ENCODE measurements at places on chromosomes 12 and 14.

- DNase-seq, result no peak
These were observed 39.3 kb downstream of the RPS6KA5 start for GRCh38 chr14:91021115-91021514.

DNA sequence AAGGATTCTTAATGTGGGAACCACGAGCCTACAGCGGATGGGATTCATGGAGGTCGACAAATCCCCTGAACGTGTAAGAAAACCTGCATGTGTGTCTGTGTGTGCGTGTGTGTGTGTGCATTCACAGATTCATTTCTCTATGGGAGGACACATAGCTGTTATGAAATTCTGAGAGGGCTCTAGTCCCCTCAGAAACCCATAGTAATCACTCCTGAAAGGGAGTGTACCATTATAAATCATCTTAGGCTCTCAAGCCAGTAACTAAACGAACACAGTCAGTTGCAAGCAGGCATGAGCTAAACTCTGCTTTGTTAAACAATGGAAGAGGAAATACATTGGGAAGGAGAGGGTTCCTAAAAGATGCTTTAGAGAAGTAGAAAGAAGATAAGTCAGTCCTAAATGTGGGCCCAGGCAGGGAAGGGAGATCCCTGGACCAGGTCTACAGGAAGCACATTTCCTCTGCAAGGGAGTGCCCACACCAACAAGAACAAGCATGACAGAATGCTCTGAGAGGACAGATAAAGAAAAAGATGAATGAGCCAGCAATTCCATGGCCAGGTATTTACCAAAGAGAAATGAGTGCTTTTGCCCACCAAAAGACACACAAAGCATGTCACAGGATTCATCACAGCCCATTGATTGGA lies 91.3 kb downstream of the ITPR2 start:
- DNase-seq, result no peak

- DNase-seq, result no peak
These were observed 74.0 kb downstream of the RPS29 start for GRCh38 chr14:49512147-49512551.

DNA sequence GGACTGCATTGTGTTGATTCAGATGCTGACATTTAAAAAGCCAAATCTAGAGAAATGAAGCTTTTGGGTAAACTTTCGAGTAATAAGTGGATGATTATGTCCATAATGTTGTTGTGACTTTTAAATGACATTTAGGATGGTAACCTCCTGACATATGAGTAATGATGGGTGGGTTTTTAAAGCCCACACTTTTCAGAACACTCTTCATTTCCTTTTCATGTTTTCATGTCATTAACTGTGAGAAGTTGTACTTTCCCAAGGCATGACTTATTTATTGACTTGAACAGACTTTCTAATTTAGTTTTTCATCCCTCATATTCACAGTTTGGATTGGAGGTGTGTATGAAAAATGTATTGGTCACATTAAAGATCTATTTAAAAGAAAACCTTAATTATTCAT lies 35.5 kb downstream of the RGS6 start:
- DNase-seq, result no peak

DNA sequence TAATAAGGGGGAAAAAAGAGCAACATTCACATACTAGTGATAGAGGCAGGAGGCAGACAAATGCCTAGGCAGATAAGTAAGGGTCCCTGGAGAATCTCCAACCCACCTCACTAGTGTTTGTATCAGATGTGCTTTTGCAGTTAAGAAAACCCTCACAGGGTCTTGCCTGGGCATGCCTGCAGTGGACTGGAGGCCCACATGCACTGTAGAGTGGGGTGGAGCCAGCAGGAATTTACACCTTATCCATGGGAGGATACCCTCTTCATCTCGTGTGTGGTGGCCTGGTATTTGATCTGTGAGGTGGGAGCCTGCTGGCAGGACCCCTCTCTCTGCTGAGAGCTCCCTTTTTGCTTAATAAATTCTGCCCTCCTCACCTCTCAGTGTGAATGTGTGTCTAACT lies 238.0 kb upstream of the SLC16A7 start:
- no peak for DNase-seq

- no peak for DNase-seq
These were observed 35.8 kb downstream of the CCNK start for GRCh38 chr14:99516871-99517642.

- no peak for DNase-seq
These were observed 192.3 kb downstream of the ANO4 start for GRCh38 chr12:100986595-100987547.

GRCh38 chr14:76346391-76347160 lies 29.4 kb upstream of the ESRRB start:
- DNase-seq, result no peak

GRCh38 chr12:14619741-14620501 lies 52.2 kb upstream of the PLBD1 start:
- no peak for DNase-seq

DNA sequence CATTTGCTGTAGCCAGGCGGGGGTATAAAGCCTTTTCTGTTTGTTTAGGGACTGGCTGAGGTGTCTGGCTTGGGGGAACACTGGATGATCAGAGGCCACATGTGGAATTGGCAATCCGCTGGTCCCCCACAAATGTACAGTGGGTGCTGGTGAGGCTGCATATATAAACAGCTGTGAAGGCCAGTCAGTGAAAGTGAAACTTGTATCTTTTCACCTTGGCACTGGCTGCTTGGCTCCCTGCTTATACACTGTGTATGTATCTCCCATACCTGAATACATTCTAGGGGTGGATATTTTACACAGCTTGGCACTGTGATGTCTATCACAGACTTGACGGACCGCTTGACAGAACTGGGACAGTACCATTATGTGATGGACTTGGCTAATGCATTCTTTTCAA lies 246.8 kb upstream of the AVPR1A start:
- no peak for DNase-seq

DNA sequence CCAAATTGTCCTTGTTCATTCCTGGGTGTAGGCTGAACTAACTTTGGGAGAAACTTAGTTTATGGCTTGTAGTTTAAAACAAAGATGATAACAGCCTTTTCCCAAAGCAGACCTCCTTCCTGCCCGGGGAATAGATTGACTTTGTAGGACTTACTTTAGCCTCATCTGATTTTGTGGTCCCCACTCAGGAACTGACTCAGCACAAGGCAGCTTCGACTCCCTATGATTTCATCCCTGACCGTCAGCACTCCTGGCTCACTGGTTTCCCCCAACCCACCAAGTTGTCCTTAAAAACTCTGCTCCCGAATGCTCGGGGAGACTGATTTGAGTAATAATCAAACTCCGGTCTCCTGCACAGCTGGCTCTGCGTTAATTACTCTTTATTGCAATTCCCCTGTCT lies 40.1 kb upstream of the DDHD1 start:
- no peak for DNase-seq

GRCh38 chr12:104680070-104680469 lies 223.3 kb downstream of the CHST11 start:
- DNase-seq, result no peak

DNA sequence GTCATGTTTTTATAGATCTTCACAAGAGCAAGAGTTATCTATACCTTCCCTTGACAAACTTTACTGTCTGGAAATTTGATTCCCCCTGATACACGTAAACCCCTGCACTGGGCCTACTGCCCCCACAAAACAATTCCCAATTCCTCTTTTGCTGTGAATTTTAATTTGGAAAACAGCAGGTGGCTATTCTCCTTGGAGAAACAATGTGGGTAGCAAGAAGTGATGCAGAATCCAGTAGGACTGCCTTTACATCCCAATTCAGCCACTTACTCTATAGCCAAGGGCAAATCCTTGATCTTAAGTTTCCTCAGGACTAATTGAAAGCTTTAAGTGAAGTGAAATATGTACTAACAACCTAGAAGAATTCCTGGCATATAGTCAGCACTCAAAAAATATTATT lies 129.3 kb downstream of the ACSS3 start:
- no peak for DNase-seq

DNA sequence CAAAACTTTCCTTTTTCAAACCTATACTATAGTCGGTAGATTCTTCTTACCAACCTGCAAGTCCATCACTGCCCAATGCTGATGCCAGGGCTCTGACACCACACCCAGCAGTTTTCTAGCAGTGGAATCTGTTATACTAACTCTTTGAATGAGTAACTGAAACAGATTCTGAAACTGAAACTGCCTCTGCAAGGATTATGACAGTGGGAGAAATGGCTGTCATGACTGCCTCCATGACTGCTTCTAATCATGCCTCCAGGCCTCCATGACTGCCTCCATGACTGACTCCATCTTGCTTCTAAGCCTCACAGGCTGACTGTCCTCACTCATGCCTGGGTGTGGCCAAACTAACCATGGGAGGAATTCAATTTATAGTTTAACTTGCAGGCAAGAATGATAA lies 29.4 kb upstream of the OXA1L start:
- DNase-seq, result no peak

- no peak for DNase-seq
These were observed 192.8 kb upstream of the RGS6 start for GRCh38 chr14:71739273-71739990.

GRCh38 chr12:94753036-94753679 lies 102.8 kb upstream of the TMCC3 start:
- DNase-seq, result no peak

All from central memory CD8-positive, alpha-beta T cell (primary cell).